RWPE1 (cell line): ENCODE measurements at places on chromosomes 1 and 21.

GRCh38 chr1:27562534-27563340, 41.2 kb downstream of the AHDC1 start:
- no peak for DNase-seq

DNA sequence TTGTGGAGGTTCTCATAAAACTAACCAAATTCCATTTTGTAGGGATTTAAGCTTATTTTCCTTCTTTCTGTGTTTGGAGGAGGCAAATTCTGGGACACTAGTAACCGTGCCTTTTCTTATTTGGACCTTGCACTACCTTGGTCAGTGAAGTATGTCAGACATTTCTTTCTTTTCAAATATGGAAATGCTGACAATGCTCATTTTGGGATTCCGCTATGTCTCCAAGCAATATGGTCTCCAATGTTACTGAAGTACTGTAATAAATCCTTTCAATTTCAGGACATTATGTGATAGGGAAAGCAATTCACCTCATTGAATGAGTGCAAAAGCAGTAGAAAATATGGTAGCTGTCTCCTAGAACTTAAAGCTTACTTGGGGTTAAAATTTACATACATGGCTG, 372.3 kb downstream of the HLX start:
- no peak for DNase-seq

- DNase-seq, result no peak
Observed at GRCh38 chr1:157773493-157774350, 3.2 kb downstream of the FCRL2 start.

DNA sequence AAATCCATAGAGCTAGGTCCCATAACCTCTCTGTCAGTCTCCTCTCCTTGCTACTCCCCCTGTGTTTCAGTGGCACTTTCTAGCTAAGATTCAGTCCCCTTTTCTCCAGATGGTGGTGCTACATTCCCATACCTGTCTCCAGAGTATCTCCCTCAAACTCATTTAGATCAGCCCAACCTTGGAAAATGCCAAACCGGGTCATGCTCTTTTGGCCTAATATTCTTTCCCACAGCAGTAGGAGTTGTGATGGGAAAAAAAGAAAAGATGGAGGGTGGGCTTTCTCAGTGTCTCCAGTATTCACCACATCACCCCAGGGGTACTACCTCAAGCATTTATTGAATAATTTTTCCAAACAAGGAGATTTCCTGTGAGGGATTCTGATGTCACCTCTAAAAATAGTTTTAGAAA, 3.2 kb upstream of the RXFP4 start:
- DNase-seq, result peak; percentile 64

- no peak for DNase-seq
Observed at GRCh38 chr1:210500831-210501230, 172.1 kb downstream of the HHAT start.

DNA sequence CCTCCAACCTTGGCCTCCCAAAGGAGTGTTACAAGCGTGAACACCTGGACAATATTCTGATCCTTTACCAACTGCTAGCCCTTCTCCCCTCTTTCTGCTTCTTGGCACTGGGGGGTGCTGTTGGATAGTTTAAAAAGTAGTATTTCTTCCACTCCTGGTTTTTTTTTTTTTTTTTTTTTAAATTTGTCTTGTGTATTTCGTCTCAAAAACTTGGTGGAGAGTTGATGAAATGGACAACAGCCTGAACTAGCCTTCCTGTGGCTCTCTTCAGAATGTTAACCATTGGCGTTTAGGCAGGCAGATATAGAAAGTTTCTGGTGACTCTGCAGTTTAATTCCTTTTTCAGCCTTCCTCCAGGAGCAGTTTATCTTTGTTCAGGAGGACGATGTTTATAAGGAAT, 69.7 kb upstream of the USP24 start:
- DNase-seq, result peak; percentile 65

DNA sequence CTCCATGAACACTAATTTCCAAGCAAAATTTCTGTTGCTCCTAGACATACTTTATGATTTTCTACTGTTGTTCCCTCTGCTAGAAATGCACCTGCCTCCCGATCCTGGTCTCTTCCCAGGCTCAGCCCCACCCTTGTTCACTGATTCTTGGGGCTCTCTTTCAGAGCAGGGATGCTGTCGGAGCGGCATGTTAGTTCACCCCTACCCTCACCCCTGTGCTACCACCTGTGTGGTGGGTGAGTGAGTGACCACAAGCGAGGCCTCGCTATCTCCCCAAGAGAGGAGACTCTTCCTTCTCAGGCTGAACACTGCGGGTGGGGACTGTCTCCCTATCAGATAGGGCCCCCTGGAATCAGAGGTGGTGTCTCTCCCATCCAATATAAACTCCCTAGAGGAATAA, 4.9 kb upstream of the S100A8 start:
- no peak for DNase-seq

GRCh38 chr1:14507262-14507661, 91.2 kb upstream of the KAZN start:
- no peak for DNase-seq

DNA sequence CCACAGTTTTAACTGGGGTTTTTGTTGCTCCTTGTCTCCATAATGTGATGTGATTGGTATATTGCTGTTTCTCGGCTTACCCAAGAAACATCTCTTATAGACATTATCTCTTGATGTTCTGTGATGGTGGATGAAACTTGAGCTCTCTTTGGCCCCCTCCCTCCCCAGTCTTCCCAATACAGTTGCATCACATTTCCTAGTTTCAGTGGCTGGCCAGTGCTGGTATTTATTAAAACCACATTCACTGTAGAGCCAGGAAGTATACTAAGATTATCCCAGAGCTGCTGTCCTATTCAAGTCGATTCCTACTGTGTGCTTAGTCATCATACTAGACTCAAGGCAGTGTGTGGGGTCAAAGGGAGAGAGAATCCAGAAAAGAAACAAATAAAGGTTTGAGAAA, 244.4 kb downstream of the KAZN start:
- no peak for DNase-seq

DNA sequence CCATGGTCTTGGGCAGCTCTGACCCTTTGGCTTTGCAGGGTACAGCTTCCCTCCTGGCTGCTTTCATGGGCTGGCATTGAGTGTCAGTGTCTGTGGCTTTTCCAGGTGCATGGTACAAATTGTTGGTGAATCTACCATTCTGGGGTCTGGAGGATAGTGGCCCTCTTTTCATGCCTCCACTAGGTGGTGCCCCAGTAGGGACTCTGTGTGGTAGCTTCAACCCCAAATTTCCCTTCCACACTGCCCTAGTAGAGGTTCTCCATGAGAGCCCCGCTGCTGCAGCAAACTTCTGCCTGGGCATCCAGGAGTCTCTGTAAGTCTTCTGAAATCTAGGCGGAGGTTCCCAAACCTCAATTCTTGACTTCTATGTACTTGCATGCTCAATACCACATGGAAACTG, 494.5 kb upstream of the LRRC7 start:
- DNase-seq, result no peak

DNA sequence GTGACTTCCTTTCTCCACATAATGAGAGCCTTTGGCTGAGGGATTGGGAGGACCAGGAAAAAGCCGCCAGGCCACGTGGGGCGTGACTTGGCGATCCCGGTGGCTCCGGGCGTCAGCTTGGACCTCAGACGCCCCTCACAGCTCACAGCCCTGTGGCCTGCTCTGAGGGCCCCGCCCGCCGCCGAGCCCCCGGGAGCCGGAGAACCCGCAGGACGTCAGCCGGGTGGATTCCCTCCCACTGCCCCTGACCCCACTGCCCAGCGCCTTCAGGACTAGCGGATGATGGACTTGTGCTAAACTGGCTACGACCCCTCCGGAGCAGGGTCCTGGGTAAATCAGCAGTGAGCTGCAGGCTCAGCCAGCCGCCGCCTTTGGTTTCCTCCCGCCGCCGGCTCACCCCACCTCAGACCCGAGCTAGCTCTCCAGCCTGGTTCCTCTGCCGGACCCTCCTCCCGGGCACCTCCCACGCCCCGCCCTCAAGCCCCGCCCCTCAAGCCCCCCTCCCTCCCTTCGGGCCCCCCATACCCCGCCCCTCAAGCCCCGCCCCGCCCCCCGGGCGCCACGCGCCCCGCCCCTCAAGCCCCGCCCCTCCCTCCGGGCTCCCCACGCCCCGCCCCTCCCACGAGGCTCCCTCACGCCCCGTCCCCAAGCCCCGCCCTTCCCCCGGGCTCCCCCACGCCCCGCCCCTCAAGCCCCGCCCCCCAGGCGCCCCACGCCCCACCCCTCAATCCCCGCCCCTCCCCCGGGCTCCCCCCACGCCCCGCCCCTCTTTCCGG, 10.0 kb upstream of the FAAP20 start:
- peak; percentile 94 for DNase-seq

DNA sequence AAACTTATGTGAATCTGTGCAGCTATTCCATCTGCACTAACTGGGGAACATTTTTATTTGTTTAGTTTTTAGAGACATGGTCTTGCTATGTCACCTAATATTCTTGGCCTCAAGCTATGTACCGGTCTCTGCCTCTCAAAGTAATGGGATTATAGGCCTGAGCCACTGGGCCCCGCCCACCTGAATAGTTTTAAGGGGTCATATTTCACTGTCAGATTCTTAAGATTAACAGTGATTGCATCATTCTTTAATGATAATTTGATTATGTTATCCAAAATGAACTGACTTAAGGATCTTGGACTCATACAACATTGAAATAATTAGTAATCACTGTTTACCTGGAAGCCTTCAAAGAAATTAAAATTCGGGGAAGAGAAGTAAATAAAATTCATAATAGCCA, 12.6 kb upstream of the KLF18 start:
- peak; percentile 8 for DNase-seq

DNA sequence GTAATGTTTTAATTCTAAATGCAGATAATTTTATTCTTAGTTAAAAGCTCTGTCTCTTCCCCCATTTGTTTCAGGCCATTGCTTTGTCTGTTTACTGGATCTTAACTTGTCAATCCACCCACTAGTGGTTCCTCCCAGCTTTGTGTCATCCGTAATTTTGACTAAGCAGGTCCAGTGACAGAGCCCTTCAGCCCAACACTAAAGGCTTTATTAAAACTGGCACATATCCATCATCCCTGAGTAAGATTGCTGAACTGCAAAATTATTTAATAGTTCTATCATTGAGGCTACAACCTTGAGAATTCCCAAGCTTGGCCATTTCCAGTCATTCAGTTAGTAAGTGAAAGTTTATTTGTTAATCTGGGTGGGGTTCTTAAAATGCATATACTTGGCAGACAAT, 96.7 kb downstream of the NGF start:
- DNase-seq, result no peak

DNA sequence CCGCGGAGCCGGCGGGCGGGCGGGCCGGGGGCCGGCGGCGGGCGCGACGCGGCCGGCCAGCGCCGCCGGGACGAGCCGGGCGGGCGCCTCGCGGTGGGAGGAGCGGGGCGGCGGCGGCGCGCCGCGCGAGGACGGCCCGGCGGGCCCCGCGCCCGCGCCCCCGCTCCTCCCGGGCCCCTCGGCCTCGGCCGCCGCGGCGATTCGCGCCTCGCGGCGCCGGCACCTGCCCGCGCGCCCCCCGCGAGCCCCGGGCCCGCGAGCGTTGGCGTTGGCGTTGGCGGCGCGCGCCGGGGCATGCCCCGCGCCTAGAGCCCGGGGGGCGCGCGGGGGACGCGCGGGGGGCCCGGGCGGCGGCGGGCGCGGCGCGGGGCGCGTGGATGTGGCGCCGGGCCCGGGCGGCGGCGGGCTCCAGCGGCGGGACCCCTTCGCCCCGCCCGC, at the start of gene SKI:
TSS of gene SKI (plus strand) at position 163 of the 438 bp plus-strand sequence. CDS start 448 bp downstream, outside the sequence.
- DNase-seq, result no peak

GRCh38 chr1:6743189-6744101, 41.8 kb upstream of the CAMTA1 start:
- peak; percentile 81 for DNase-seq

GRCh38 chr1:21782349-21782867, 541 bp downstream of the USP48 start:
- peak; percentile 34 for DNase-seq

DNA sequence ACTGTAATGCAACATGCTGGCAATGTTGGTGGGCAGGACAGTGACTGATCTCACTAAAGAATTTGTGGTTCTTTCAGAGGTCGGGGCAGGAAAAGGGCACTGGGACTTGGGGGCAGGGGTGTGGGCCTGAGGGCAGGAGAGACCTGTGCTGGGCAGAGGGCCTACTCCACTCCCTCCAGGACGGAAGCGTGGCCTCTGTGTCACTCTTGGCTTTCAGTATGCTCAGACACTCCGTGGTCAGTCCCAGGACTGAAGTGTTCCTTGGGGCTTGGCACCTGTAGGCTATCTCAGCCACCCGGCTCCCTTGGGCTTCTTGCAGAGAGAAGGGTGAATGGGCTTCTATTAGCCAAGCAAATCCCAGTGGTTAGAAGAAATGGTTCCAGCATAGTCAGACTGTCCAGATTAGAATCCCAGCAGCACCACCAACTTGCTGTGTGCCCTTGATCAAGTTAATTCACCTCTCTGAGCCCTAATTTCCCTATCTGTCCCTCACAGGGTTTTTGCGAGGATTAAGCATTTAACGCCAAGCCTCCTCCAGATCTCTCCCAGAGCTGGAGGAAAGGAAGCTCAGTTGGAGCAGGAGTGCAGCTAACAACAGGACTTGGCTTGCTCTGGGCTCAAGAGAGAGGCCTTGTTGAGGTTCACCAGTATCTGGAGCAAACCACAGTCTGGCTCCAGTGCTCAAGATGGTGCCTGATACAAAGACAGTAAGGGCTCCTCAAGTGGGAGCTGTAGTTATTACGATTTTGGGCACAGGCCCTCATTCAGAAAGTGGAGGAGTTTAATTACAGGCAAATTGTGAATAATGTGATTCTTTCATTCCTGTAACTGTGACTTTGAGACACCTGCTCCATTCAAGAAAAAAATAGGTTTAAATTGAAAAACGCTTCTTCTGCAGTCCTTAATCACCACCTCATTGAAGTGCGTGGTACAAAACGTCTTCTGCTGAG, 57.7 kb upstream of the LRP8 start:
- no peak for DNase-seq

- DNase-seq, result no peak
Observed at GRCh38 chr1:24553931-24554330, 2.0 kb upstream of the NCMAP start.

DNA sequence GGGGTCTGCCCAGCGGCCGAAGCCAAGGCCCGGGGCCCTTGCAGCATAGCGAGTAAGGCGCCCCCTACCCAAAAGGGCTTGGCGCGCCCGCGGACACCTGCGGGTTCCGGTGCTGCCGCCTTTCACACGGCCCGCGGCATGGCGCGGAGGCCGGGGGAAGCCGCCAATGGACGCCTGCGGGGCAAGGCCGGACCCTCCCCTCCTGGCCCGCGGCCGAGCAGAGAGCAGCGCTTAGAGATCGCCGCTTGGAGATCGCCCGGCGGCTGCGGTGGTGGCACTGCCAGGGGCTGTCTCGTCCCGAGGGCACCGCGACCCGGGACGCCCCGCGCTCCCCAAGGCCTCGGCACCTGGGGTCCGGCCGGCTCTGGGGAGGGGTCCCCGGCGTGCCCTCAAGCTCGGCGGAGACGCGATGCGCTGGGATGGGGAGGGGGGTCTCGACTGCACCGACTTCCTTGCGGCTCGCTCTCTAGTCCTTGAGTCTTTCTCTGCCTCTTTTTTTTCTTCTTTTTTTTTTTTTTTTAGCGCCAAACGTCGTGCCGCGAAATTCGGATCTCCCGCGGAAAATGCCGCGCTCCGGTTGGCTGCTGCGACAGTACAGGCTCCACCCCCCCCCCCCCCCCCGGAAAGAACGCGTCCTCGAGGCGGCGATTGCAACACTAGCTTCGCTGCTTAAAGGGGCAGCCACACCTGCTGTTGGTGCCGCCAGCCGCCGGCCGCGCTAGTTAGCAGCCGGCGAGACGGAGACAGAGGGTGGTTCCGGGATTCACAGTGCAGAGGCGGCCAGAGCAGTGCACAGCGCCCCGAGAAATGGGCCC, at the start of gene E2F2:
TSS of gene E2F2 (minus strand) at position 487 of the 815 bp plus-strand sequence. CDS start at position 47, 440 bp downstream.
- DNase-seq, result peak; percentile 95

- no peak for DNase-seq
Observed at GRCh38 chr1:245337829-245338484, 183.2 kb downstream of the KIF26B start.

GRCh38 chr1:65623895-65624294, 168.8 kb upstream of the PDE4B start:
- DNase-seq, result no peak
